ENCODE measurements at places on chromosomes 11 and 22.

GRCh38 chr11:110971140-110971539 is 258.9 kb upstream of the ARHGAP20 start:
- no peak for DNase-seq

DNA sequence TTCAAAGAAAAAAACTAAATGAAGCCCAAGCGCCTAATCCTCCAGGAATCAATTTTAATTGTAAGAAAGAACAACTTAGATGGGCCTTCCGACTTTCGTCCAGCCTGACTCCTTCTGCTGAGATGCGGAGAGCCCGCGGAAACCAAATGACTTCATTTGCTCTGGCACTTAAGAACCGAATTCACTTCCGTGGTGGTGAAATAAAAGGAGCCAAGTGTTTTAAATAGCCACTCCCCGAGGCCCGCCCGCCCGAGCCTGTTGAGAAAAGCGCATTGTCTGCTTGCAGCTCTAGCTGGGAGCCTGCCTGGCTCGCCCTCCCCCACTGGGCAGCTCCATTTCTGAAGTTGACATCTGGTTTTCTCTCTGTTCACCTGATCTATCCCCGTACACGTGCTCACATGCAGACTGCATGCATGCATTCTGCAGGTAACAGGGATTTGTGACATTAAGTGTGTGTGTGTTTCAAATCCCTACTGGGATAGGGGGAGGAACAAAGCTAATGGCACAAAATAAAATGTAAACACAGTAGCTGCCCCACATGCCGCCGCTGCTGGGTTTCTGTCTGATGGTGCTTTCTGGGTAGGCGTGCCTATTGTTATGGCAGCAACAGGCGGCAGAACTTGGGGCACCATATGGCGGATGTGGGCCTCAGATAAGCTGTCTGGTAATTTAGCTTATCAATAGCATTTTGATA is 6.2 kb downstream of the TEAD1 start:
- DNase-seq = peak; percentile 55

DNA sequence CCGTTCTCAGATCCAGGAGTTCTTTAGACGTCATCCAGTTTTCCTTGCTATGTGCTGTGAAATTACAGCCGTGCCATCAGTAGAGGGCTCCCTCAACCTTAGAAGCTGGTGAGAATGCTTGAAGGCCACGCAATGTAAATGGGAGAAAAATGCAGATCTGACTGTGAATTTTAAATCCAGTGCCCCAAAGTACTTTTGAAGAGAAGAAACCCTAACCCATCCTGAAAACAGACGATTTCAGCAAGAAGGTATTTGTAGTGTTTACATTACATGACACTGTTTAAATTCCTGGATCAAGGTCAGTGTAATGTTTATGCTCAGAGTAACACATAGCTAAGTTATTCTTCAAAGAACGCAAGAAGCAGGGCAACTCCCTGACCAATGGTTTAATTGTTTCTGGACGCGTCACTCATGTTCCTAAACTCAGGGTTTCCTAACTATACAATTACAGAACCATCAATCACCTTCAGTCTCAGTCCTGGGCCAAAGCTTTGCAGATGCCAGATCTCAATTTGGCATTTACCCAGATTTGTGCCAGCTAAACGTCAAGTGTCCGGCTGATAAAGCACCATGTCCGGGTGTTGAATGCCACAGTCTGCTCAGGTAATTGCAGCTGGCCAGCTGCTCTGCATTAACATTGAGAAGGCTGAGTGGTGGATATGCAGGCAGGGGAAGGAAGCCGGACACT is 38.2 kb downstream of the ADAMTS8 start:
- DNase-seq = no peak

- DNase-seq = no peak
Observed at GRCh38 chr11:83157594-83158356, 844 bp downstream of the PCF11 start.

DNA sequence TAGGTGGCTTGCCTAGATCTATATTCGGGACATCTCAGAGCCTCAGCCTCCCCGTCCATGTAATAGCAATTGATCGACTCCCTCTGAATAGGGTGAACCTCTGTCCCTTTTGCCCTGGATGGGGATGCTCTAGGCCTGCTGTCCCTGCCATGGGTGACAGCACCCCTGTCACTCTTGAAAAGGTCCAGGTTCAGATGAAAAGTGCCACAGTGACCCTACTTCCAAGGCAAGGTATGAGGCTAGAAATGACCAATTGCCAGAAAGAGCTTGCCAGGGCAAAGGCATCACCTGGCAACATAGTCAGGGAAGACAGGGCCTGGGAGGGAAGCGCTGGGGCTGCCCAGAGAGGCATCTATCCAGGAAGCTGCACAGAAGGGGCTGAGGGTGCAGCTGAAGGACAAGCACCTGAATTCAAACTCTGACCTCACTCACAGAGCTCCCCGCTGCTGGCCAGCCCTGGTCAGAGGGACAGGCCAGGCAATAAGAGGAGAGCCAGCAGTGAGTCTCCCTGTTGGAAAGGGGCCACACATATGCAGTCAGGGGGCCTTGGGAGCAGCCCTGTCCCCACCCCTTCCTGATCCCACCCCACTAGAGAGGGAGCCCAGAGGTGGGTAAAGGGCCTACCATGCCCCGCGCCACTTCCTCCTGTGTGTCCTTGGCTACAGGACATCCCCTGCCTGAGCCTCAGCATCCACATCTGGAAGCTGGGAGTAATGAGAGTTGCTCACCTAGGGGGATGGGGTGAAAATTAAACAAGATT is 9.0 kb upstream of the APOBEC3A start:
- no peak for DNase-seq

GRCh38 chr11:30406978-30407762 is 84.3 kb downstream of the ARL14EP start:
- no peak for DNase-seq

DNA sequence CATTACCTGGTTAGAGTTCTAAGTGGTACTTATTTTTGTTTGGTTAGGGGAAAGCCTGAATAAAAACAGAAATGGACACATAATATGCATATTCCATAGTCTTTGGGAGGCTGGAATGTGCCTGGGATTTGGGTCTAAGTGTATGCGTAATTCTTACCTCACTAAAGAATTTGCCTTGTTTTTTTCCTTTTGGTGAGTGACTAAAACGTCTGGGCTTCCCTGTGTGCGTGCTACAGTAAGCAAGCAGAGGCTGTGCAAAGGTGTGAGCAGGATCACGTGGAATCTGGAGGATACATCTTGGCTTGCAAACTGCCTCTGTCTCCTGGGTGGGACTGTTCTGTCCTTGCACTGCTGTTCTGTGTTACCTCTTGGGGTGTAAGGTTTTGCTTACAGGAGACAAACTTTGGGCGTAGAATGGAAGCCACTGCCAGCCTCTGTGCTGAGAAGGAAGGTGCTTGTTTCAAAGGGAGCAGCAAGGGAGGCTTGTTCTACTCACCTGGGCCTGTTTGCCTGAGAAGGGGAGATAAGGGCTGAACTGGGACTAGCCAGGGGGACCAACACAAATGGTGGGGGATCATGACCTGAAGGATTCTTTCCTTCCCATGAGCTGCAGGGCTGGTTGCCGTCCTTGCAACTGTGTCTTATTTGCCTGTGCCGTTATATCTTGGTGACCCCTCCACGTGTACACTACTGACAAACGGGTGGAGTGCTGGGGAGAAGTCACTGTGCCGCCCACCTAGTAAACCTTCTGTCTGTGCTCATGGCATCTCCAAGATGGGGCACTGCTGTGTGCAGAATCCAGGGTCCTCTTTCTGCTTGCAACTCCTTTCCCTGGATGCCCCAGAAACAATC is 4.5 kb downstream of the NEAT1 start:
- no peak for DNase-seq

- DNase-seq = no peak
Observed at GRCh38 chr22:26170112-26170492, 840 bp downstream of the SEZ6L start.

DNA sequence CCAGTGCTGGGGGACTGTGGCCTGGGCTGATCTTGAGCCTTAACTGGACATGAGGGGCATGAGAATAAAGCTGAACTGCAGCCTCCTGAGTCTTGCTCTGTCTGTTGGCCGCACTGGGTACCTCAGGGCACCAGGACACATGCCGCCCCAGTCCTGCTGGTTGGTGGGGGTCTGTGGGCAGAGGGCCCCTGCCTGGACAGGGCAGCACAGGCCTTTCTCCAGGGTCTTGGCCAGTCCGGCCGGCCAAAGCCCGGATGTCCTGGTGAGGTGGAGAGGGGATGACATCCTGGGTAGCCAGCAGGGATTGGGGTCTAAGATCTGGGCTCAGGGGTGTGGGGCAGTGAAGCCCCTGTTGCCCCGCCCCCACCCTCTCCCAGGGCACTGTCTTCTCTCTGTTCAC is 1.5 kb upstream of the RPS6KA4 start:
- no peak for DNase-seq

DNA sequence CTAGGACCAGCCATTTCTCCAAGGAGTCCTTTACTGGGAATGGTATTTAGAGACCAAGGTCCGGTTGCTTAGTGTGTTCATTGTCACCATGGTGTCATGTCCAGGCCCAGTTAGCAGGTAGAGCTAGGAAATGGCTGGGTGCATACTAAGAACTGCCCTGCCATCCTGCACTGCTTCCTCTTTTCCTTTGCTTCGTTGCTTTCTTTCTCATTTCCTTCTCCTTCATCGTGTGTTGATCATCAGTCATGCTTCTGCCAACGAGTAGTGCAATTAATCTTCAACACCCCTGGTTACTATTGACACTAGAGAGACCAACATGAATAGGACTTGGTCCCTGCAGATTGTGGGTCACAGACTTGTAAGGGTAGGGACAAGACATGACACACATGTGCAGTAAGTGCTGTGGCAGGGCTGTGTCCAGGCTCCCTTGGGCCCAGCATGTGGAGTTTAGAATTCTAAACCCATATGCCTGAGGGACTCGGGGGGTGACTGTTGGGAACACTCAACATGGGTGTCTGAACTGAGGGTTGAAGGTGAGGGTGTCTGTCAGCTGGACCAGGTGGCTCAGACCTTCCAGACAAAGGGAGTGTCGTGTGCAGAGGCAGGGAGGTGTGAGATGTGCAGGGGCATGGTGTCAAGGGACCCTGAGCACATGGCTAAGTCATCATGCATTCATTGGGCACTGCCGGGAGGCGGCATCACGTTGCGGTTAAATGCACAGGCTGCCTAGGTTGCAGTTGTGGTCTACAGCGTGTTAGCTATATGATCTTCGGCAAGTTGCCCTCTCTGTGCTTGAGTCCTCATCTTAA is 42.6 kb downstream of the ST14 start:
- no peak for DNase-seq

GRCh38 chr11:109756951-109757350 is 335.0 kb downstream of the C11orf87 start:
- no peak for DNase-seq

DNA sequence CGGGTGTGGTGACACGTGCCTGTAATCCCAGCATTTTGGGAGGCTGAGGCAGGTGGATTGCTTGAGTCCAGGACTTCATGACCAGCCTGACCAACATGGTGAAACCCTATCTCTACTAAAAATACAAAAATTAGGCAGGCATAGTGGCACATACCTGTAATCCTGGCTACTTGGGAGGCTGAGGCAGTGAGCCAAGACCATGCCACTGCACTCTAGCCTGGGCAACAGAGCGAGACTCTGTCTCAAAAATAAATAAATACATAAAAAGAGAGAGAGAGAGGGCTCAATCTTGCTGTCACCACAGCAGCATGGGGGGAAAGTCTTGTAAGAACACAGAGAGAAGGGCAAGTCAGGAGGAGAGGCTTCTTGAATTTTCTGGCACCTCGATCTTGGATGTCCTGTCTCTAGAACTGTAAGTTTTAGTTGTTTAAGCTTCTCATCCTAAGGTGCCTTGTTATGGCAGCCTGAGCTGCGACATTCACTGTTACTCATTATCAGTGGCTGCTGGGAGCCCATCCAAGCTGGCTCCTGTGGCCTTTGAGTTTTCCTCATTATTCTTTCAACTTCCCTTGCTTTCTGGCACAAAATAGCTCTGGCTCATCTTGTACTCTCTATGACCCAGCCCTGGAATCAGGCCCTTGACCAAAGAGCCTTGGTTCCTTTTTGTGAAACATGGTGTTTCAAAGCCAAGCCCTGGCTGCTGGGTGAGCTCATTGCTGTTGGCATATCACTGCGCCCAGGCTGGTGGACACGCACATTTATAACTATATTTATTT is 8.0 kb upstream of the PSMC3 start:
- DNase-seq = no peak

- no peak for DNase-seq
Observed at GRCh38 chr22:17954200-17954859, 70.0 kb downstream of the MICAL3 start.

DNA sequence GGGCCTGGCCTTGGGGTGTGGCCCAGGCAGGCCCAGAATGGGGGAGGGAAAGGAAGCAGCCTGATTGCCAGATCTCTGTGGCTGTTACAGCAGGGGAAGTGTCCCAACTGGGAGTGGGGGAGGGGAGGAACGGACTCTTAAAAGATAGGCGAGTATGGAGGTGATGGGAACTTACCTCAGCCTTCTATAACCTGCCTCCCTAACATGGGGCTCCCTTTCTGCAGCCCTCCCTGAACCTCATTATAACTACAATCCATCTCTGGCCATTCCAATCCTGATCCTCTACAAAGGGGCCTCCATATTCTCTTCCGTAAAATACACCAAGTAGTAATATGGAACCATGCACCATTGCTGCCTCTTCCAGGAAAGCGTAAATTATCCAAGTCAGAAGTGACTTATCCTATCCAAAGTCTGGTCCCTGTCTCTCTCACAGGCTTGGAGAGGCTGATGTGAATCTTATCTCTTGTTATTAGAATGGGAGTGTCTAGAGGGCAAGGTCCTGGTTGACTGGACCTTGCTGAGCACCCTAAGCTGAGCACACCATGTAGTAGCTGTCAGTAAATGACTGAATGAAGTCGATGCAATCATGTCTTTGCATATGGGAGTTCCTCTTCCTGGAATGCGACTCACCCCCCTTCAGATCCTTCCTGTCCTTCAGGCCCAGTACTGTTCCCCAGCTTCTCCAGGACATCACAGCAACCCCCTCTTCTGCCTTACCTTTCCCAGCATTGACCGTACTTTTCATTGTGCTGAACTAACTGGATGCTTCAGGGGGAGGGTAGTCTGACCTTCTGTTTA is 5.9 kb downstream of the RHOG start:
- DNase-seq = no peak

GRCh38 chr11:59866397-59866796 is at the start of gene TCN1:
TSS of gene TCN1 (minus strand) at chr11:59866487. CDS start at chr11:59866470, 17 bp downstream.
- DNase-seq = no peak

- no peak for DNase-seq
Observed at GRCh38 chr22:39634530-39635405, 64.2 kb downstream of the CACNA1I start.

DNA sequence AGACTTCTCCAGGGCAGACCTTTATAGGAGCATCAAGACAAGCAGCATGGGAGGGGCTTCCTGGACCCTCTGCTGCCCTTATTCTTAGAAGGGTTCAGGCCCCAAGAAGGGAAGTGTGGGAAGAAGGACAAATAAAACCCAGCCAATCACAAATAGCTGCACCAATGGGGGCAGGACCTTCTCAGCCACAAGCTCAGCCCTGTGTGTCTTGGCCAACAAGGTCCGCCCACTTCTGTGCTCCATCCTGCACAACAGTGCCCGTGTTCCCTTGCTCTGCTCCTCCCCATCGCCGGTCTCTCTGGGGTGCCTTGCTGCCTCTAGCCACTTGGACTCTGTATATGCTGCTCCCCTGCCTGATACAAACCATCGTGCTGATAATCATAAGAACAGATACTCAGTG is 86.1 kb downstream of the NAT10 start:
- DNase-seq = no peak

- no peak for DNase-seq
Observed at GRCh38 chr11:57566005-57566904, 1.2 kb downstream of the UBE2L6 start.

GRCh38 chr11:126049159-126049558 is 13.5 kb downstream of the CDON start:
- DNase-seq = no peak

All from progenitor cell of endocrine pancreas (in vitro differentiated cells).